ENCODE measurements at places on chromosomes 1 and 21.

- DNase-seq = no peak
These were observed 98.0 kb downstream of the KCNH1 start for GRCh38 chr1:211035821-211036380.

DNA sequence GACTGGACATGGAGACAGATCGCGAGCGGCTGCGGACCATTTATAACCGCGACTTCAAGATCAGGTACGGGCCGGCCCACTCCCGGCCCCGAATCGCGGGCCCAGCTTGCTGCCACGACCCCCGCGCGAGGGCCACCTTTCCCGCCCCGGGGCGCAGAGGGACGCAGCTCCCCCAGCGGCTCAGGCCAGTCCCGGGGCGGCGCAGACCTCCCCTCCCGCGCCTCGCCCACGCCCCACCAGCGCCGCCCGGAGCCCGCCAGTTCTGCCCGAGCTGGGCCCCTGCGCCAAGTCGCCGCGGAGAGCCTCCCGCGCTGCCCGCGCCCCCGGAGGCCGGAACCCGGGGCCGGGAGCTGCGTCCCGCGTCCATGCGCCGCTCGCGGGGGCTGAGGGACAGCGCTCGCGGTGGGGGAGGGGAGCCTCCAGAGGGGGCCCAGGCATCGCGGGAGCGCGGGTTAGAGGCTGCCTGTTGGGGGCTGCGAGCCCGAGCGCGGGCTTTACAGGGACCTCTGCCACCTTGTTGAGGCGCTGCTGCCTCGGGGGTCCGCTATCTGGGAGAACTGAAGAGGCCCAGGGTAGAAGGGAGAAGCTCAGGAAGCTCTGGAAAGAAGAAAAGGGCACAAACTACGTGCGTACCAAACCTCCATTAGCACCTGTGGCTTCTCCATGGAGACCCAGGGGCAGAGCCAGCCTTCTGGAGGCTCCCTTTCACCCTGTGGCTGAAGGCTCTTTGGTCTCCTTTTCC, 698 bp downstream of the MOV10 start:
- DNase-seq = peak; percentile 87

DNA sequence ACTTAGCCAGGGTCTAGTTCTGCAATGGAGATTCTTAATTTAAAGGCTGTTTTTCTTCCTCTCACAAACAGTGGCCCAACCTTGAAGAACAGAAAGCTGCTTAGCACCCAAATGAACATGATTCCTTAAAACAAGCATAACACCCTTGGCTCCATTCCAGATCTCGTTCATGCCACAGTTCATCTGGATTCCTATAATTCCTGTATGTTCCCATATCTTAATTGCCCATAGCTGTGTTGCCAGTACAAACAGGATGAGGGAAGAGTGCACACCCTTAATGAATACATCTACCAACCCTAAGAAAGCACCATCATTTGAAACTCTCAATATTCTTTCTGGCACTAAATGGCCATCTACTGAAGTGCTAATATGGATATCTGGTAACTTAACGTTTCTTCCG, 45.5 kb downstream of the TGFB2 start:
- DNase-seq = peak; percentile 60

DNA sequence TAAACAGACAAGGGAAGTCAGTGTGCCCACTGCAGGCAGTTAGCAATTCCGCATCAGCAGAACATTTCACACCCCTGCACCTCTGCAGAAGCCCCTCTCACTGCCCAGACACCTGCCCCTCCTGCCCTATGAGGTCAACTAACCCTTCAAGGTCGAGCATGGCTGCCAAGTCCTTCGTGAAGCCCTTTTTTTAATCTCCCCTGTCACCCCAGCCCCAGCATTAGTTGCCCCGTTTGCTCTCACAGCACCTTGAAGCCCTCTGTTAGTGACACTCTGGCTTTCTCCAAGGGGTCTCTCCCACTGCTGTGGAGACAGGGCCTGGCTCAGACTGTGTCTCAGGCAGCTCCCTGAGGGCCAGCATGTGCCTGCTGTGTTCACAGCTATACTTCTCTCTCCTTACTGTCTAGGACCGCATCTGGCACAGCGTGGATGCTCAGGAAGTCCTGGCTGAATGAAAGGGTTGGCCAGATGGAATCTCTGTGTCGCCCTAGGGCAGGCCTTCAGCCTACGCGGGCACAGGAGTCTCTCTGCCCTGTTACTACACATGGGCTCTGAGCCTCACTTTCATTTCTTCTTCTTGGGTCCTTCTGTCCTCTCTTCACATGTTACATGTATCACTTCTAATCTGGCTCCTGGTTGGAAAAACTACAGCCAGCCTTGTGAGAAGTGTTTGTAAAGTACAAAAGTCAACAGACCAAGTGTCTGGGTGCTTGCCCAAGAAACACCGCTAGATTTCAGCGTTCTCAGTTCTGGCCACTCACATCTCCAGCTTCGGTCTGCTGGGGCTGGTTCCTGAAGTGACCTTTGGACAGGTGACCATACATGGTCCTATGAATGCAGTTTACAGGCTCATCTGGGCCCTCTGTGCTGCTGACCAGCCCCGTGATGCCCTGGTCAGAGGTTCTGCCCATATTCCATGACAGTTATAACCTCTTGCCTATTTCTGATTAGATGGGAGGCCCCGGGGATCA, 19.7 kb downstream of the SLC2A1 start:
- DNase-seq = no peak

- DNase-seq = no peak
These were observed 13.7 kb upstream of the DPH5 start for GRCh38 chr1:101039245-101039644.
